GM03348 (cell line): ENCODE measurements at places on chromosomes 3 and 15.

- DNase-seq = no peak
These were observed 332.2 kb upstream of the GOLIM4 start for GRCh38 chr3:168427835-168428475.

DNA sequence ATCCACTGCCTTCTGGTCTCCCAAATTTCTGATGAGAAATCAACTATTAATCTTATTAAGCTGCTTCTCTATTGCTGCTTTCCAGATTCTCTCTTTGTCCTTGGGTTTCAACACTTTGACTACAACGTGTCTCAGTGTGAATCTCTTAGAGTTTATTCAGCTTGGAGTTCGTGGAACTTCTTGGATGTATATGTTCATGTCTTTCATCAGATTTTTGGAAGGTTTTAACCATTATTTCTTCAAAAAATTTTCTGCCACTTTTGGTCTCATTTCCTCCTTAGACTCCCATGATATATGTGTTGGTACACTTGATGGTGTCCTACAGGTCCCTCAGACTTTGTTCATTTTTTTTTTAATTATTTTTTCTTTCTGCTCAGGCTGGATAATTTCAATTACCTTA, 36.0 kb downstream of the TICRR start:
- DNase-seq = no peak

GRCh38 chr15:73153024-73153423, 100.8 kb downstream of the NEO1 start:
- DNase-seq = no peak

- no peak for DNase-seq
These were observed 6.6 kb downstream of the PRKCD start for GRCh38 chr3:53167418-53168174.

GRCh38 chr15:39285663-39286062, 295.2 kb upstream of the THBS1 start:
- no peak for DNase-seq

DNA sequence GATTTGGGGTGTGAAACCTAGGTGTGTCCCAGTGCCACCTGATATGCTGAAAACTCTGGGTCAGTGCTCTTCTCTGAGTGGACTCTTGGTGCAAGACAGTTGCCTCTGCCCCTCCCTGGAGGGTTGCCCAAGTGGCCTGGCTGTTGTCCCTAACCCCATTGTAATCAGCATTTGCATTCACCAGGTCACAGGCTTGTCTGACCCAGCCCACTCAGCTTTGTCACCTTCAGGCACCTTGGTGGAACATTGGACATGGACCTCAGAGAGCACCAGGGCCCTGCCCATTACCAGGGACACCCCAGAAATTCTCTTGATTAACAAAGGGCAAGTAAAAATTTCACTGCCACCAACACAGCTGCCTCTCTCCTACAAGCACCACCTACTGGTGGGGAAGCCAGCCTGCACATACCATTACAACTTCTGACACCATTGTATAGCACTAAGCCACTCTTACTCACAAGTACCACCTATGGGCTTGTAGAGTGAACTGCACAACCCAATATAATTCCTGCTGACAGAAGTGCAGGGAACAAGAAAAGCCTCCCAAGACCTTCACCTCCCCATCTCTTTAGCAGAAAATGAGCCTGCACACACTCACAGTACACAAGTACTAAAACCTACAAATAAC, 324.6 kb downstream of the EPHA6 start:
- DNase-seq = no peak

DNA sequence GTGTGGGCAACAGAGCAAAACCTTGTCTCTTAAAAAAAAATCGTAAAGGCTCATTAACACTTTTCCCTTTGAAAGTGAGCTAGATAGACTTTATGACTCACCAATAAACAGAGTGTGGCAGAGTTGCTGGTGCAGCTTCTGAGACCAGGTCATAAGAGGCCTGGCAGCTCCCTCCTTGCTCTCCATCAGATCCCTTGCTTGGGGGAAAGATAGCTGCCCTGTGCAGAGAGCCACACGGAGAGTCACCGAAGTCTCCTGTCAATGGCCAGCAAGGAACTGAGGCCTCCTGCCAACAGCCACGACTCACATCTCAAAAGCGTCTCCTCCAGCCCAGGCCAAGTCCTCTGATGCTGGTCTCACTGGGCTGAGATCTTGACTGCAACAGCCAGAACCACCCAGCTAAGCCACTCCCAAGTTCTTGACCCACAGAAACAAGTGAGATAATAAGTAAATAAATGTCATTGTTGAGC, 8.7 kb upstream of the GP9 start:
- no peak for DNase-seq

DNA sequence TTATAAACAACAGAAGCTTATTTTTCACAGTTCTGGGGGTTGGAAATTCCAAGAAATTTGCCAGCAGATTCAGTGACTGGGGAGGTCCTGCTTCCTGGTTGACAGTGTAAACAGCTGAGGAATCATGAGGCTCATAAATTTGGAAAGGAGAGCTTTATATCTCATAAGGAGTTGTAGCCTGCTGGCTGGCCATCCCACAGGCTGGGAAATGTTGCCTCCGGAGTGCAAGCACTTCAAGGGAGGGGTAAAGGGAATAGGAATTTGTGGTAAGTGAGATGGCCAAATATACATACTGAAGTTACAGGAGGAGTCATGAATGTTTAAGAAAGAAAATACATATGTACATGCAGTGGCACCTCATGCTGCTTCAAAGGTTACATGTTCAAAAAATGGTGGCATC, 217.2 kb upstream of the CBLB start:
- DNase-seq = no peak

DNA sequence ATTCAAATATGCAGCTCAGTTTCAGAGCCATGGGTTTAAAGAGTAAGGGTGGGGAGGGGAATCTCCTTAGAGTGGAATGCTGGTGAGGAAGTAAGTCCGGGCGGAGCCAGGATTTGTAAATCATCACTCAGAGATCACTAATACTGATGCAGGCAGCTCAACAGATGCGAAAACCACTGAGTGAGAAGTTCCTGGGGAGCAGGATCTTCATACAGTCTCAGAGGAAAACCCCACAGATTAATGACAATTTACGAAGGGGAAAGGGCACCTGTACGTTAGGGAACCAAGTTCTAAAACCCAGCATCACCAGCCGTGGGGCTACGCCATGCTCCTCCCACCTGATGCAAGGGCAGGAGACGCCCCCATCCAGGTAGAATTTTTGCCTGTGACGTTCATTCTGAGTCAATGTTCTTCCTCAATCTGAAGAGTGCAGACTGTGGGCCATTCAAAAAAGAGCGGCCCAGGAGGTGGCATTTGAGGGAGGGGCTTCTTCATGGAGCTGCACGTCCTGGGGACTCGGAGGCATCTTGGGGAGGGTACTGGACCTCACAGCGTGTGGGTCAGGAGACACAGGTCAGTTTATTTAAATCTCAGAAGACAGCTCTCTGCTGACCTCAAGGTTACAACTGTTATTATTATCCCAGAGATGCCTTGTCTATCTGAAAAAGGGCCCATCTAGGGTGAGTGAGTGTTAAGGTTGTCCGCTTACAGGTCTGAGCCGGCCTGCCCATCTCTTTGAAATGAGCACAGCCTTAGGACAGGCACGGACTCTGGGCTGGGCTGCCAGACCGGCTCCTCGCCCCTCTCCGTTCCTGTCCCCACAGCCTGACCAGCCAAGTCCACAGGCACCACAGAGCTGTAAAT, 228.0 kb downstream of the XXYLT1 start:
- DNase-seq = no peak

DNA sequence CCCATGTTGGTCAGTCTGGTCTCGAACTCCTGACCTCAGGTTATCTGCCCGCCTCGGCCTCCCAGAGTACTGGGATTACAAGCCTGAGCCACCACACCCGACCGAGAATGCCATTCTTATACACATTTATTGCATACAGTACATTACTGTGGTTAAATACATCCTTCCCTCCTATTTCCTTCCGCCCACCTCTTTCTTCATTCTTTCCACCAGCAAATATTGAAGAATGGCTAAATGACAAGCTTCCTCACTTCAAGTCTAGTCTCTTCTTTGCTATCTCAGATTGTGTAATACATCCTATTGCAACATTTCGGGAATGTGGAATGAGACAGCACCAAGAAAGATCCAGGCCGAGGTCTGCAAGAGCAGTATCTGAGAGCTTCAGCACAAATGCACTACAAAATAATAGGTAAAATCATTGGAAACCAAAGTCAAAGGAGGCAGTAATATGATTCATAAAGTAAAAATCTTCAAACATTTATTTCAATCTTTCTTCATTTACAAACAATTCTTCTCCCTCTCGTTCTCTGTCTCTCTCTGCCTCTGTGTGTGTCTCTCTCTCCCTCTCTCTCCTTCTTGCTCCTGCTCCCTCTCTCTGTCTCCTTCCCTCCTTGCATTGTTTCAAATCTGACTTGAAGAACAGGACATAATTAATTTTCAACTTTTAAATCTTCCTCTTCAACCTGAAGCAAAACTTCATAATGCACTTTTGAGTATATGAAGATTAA, 94.7 kb upstream of the TGFBR2 start:
- DNase-seq = peak; percentile 73

GRCh38 chr3:156811089-156811862, 14.9 kb upstream of the LEKR1 start:
- DNase-seq = peak; percentile 68

DNA sequence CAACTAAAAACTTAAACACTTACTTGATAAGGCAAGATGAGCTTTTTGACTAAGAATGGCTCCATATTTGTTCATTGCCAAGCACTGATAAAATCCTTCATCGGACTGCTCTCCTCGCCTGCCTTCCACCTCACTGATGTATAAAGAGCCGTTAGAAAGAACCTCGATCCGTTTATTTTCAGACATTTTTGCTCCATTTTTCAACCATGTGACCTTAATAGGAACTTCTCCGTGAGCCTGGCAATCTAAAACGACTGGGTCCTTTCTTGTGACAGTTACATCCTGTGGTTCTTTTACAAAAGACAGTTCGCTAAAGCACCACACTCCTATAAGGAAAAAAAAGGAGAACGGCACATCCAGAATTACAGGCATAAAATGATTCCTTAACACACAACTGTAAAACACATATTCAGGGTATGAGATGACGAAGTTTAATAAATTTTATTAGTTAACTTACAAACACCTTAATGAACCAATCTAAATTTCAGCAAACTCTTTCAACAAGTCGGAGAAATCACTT, 2.5 kb downstream of the PRTG start:
- no peak for DNase-seq

- DNase-seq = no peak
These were observed 368.0 kb downstream of the NAALADL2 start for GRCh38 chr3:175227126-175227525.

- no peak for DNase-seq
These were observed 279.0 kb downstream of the LPP start for GRCh38 chr3:188432802-188433520.

- peak; percentile 87 for DNase-seq
These were observed 1.7 kb downstream of the RORA start for GRCh38 chr15:61227269-61227949.

DNA sequence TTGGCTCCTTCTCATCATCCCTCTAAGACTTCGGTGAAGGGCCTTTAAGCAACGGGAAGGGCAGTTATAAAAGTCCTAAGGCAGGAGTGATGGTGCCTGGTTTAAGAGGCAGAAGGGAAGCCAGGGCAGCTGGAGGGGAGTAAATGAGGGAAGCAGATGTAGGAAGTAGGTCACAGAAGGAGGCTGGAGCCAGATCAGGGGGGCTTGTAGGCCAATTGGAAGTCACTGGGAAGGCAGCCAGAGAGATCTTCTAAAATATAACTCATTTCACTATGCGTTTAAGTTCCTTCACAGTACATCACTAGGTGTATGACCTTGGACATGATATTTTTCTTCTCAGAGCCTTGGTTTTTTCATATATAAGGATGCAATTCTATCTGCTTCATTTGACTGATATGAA, 94.7 kb downstream of the MYH15 start:
- no peak for DNase-seq

GRCh38 chr15:62495670-62496614, 330.9 kb upstream of the C2CD4B start:
- peak; percentile 82 for DNase-seq

GRCh38 chr3:149487598-149488197, 13.2 kb downstream of the TM4SF4 start:
- DNase-seq = no peak

- DNase-seq = no peak
These were observed 108.2 kb upstream of the UBE2E2 start for GRCh38 chr3:23094890-23095462.

GRCh38 chr3:72161881-72162595, 377.1 kb upstream of the PROK2 start:
- no peak for DNase-seq

DNA sequence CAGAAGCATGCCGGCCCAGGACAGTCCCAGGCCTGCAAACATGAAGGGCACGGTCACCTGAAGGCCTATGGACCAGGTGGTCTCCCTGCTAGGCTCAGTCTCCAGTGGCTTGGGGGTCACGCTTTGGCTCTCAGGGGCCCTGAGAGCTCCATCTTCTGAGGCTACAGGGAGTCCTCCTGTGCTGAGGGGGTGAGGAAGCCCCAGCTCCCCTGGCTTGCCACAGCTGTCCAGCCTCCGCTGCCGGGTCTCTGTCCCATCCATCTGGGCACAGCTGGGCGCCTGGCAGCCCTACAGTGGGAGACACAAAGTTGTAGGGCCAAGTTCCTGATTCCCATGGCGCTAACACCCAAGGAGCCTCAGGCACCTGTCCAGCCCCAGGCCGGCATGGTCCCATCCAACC, 16.0 kb downstream of the SLC41A3 start:
- no peak for DNase-seq

DNA sequence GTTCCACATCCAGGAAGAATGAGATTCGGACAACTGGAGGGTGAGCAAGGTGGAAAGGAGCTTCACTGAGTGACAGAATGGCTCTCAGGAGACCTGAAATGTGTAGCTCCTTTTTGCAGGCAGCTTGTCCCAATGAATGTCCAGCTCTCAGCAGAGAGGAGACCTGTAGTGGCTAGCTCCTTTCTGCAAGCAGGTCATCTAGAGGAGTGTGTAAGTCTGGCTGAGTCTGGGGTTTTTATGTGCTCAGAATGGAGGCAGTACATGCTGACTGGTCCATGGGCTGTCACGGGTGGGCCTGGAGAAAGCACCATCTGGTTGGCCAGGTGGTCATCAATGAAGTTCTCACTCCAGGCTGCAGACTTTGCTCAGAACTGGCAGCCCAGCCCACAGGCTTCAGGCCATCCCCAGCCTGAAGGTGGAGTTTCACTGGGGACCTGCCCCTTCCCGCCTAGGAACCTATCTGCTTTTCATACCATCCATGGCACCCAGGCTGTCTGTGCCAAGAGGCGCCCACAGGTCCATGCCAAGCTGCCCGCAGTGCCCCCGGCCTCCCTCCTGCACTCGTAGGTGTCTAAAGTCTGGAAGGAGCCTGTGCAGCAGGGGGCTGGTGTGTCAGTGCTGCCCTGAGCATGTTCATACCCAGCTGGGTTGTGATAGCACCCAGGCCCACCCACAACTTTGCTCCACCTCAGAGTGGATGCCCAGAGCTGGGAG, 276.6 kb downstream of the UBE2E2 start:
- DNase-seq = no peak

GRCh38 chr15:78162038-78162437, 12.9 kb downstream of the IDH3A start:
- no peak for DNase-seq

DNA sequence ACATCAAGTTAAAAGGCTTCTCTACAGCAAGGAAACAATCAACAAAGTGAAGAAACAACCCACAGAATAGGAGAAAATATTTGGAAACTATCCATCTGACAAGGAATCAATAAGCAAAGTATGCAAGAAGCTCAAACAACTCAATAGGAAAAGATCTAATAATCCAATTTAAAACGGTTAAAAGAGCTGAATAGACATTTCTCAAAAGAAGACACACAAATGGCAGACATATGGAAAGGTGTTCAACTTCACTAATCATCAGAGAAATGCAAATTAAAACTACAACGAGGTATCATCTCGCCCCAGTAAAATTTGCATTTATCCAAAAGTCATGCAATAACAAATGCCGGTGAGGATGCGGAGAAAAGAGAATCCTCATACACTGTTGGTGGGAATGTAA, 82.2 kb upstream of the NECTIN3 start:
- DNase-seq = no peak
